ENCODE measurements at places on chromosomes 5 and 9.

GRCh38 chr9:121709798-121710197, 58.4 kb downstream of the DAB2IP start:
- no peak for DNase-seq

- DNase-seq, result no peak
Observed at GRCh38 chr9:8570776-8571175, 771.2 kb upstream of the DMAC1 start.

GRCh38 chr5:139446956-139447779, 7.8 kb upstream of the DNAJC18 start:
- no peak for DNase-seq

DNA sequence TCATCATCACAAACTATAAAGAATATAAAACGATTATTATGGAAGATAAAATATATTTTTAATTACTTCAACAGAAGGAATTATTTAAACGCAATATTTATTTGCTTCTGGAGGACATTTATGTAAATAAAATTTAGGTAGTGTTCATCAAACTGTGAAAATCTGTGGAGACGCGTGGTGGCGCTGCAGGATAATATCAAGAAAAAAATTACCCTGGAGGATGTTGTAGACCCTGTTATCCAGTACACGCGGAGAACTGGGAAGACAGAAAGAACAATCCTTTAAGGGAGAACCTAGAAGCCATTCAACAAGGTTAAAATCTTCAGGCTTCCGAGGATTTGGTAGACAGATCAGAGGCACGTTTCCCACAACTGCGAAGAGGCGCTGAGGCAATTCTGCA, at the start of gene PCDHB12:
Gene PCDHB12, plus strand, starts transcription at position 242 of the 400 bp plus-strand sequence. CDS start 189 bp downstream, outside the sequence.
- no peak for DNase-seq

DNA sequence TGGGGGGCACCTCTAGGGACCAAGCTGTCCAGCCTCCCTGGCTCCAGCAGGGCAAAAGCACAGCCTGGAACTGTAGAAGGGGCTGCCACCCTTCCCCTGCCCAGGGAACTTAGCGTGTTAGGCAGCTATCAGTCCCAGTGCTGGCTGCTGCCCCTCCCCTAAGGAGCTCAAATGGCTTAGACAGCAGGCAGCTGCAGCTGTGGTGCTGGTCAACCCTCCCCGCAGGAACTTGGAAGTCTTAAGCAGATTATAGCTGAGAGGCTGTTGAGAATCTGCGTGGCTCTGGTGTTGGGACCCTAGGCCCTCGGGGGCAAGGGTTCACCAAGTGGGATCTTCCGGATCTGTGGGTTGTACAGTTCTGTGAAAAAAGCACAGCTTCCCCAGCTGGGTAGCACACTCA, 536.5 kb upstream of the CDH10 start:
- DNase-seq, result no peak
